ENCODE measurements at places on chromosomes 2 and 18. TPM values are rescaled to one million over a fixed set of nuclear protein-coding genes. Genes with fewer than 3 reads are reported as not detected.

The GALR1 gene
- polyA plus RNA-seq: not detected

DNA sequence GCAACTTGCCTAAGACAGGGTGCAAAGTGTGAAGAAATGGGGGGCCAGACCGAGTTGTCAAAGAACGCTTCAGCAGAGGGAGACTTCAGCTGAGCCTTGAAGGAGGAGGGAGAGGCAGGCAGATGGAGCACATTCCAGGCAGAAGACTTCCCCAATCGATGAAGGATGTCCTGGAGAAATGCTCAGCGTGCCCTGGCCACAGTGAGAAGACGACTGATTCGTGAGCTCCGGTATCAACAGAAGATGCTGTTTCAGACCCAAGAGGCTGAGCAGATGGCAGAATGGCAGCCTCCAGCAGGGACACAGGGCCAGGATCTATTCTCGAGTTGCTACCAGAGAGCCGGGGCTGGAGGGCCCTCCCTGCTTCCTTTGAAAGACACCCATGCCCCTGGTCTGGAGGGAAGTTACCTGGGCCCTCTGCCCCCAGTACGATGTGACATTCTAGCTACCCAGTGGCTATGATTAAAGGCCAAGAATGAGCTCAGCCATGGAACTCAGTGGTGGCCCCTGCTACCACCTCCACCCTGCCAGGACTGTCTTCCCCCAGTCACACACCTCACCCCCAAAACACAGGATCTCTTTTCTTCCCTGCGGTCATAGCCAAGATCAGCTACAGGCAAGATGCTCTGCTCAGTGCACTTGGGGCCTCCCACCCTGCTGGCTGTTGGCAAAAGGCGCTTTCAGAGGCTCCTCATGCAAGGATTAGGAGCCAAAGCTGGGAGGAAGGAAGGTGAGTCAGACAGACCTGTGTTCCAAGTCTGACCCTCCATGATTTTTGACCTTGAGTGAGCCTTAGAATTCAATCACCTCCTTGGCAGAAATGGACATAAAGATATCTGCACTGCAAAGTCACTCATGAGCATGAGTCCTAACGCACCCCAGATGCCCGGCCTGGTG lies 84.3 kb downstream of the TFCP2L1 start:
- no peak for DNase-seq

The NXPH2 gene
- not detected for polyA plus RNA-seq

GRCh38 chr2:61597300-61598289 lies 59.4 kb upstream of the XPO1 start:
- no peak for DNase-seq

Data from naive thymus-derived CD8-positive, alpha-beta T cell (primary cell).